ENCODE measurements at places on chromosomes 1 and 21. TPM values are rescaled to one million over a fixed set of nuclear protein-coding genes. Genes with fewer than 3 reads are reported as not detected.

The TRIM67 gene
- 0.95 TPM for polyA plus RNA-seq

The KRTAP21-1 gene
- polyA plus RNA-seq: not detected

The CRYAA gene
- not detected for polyA plus RNA-seq

The SLC35E2B gene
- polyA plus RNA-seq: 7.4 TPM

The PCP4 gene
- polyA plus RNA-seq: 32,123 TPM

The IL22RA1 gene
- not detected for polyA plus RNA-seq

The TSPAN1 gene
- polyA plus RNA-seq: 0.78 TPM

The PLCH2 gene
- polyA plus RNA-seq: 0.22 TPM

The SLC5A9 gene
- 0.94 TPM for polyA plus RNA-seq

The PCP4L1 gene
- polyA plus RNA-seq: 7.5 TPM

The ZNF697 gene
- polyA plus RNA-seq: 4.8 TPM

The VAMP4 gene
- polyA plus RNA-seq: 16.4 TPM

The ERICH3 gene
- 11.1 TPM for polyA plus RNA-seq

The GJB4 gene
- polyA plus RNA-seq: not detected

The LCE4A gene
- polyA plus RNA-seq: not detected

The PRKCZ gene
- 12.0 TPM for polyA plus RNA-seq

The IL6R gene
- not detected for polyA plus RNA-seq

The TFAP2E gene
- 0.57 TPM for polyA plus RNA-seq

The SH2D1B gene
- not detected for polyA plus RNA-seq

The RBP7 gene
- not detected for polyA plus RNA-seq

The RNPC3 gene
- polyA plus RNA-seq: 63.3 TPM

The ZFP69 gene
- polyA plus RNA-seq: 1.9 TPM

The SLAMF7 gene
- not detected for polyA plus RNA-seq

The NGF gene
- 0.62 TPM for polyA plus RNA-seq

The RAB7B gene
- not detected for polyA plus RNA-seq

The FNDC10 gene
- polyA plus RNA-seq: 1.5 TPM

The LRRC71 gene
- not detected for polyA plus RNA-seq

The ADGRB2 gene
- polyA plus RNA-seq: 6.8 TPM

The LCE1D gene
- not detected for polyA plus RNA-seq

The STIL gene
- polyA plus RNA-seq: 1.2 TPM

The KRTAP19-1 gene
- not detected for polyA plus RNA-seq

The DENND2D gene
- polyA plus RNA-seq: 14.8 TPM

The GJB3 gene
- polyA plus RNA-seq: 12.3 TPM

The FCRLA gene
- not detected for polyA plus RNA-seq

The PER3 gene
- 8.2 TPM for polyA plus RNA-seq

The CD55 gene
- polyA plus RNA-seq: 35.9 TPM

The KRTAP21-2 gene
- polyA plus RNA-seq: not detected

The OR2T2 gene
- polyA plus RNA-seq: not detected

The KIAA1614 gene
- polyA plus RNA-seq: 0.07 TPM

The ZNF362 gene
- polyA plus RNA-seq: 1.9 TPM

The TAS1R1 gene
- polyA plus RNA-seq: 0.35 TPM

The MCOLN2 gene
- not detected for polyA plus RNA-seq

The EGLN1 gene
- 24.8 TPM for polyA plus RNA-seq

The TMEM61 gene
- not detected for polyA plus RNA-seq

The CFAP410 gene
- 5.1 TPM for polyA plus RNA-seq

The TEKT2 gene
- polyA plus RNA-seq: not detected

The KRTAP19-8 gene
- not detected for polyA plus RNA-seq

All from Purkinje cell (primary cell).